ENCODE measurements at places on chromosomes 7 and 10. TPM values are rescaled to one million over a fixed set of nuclear protein-coding genes. Genes with fewer than 3 reads are reported as not detected.

LRRC72 gene
- total RNA-seq: not detected

TMEM270 gene
- total RNA-seq: not detected

OR2F1 gene
- not detected for total RNA-seq

CCL24 gene
- total RNA-seq: 0.53 TPM

Measured in thoracic aorta endothelial cell (primary cell).